ENCODE measurements at places on chromosomes 3 and 15.

DNA sequence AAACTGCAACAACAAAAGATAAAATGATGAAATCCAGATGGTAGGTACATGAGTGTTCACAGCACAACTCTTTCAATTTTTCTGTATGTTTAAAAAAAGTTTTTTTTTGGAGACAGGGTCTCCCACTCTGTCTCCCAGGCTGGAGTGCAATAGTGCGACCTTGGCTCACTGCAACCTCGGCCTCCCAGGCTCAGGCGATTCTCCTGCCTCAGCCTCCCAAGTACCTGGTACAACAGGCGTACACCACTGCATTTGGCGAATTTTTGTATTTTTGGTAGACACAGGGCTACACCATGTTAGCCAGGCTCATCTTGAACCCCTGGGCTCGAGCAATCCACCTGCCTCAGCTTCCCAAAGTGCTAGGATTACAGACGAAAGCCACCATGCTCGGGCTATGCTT, 18.6 kb downstream of the LRRFIP2 start:
- no peak for DNase-seq

GRCh38 chr3:40290396-40290795, 19.1 kb upstream of the EIF1B start:
- DNase-seq = peak; percentile 6

DNA sequence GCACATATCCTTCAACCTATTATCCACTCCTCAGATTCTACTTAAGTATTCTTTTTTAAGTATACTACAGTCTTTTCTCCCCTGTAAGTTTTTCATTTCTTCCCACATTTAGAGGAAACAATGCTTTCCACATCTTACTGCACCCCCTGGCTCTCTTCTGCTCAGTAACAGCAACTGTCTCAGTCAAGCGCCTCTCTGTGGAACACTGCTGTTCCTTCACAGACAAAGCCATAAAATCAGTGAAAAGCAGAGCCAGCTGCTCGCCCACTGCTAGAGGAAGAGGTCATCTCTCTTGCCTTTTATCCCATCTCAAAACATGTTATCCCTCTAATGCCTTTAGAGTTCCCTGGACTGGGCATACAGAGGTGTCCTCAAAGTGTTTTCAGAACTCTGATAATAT, 24.8 kb downstream of the SERP1 start:
- no peak for DNase-seq

DNA sequence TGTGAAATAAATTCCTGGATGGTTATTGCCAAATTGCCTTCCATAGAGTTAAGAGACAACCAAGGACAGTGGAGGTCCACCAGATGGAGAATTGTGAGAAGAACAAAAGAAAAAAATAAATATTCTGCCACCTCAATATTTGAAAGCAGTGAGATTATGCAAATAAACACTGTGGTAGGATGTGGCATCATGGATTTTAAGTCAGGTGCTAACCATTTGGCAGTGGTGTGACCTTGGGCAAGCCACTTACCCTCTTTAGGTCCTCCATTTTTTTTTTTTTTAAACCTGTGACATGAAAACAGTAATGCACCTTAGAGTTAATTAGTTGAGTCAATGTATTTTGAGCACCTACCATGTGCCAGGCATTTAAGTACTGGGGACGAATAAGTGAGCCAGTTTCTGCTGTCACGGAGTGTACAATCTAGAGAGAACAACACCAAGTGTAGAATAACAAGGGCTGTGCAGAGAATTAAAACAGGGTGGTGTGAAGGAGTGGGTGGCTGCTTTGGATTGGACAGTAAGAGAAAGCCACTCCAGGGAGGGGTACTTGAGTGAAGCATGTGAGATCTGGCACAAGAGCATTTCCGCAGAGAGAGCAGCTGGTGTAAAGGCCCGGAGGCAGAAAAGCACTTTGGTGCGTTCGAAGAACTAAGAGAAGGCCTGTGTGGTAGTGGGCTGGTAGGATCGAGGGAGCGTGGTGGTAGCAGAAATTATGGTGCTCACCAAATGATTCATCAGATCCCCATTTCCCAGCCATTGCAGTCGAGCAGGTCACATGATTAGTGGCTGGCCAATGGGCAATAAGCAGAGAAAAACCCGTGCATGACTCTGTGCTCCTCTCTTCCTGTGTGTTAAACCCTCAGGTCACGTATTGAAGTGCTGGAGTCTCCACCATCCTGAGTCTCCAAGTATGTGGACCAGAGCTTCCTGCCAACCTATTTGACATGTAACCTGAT, 39.2 kb downstream of the CCK start:
- no peak for DNase-seq

DNA sequence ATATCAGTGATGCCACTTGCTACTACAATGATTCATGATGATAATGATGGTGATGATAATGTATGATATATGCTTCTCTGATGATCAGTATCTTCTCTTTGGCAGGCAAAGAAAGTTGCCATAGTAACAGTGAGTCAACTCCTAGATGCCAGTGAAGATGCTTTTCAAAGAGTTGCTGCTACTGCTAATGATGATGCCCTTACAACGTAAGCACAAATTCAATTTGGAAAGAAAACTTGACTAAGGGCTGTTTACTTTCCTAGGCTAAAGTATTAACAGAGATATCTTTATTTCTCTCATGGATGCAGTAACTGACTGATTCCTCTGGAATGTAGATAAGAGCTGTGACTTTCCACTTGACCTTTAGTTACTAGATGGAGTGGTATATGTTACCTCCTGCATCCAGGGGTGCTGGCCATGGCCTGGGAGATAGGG, 27.8 kb downstream of the ADGRG7 start:
- DNase-seq = no peak

Data from activated CD4-positive, alpha-beta T cell treated with anti-CD3 and anti-CD28 coated beads for 4 hours (primary cell).